T follicular helper cell (primary cell): ENCODE measurements at places on chromosomes 3 and 15.

DNA sequence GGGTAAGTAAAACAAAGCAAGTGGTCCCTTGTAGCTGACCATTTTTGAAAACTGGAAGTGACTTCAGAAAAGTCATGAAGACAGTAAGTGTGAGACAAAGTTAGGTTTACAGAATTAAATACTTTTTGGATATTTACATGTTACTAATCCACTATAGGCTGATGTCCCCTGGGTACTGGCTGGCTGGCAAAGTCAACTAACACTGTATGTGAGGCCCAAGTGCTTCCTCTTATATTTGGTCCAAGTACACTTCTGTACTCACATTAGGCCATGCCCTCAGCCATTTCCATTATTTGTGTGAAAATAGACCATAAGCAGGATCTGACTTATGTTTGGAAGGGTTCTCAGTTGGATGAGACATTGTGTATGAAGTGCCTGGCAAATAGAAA is 5.5 kb upstream of the LEKR1 start:
- DNase-seq: no peak

GRCh38 chr3:181955566-181955965 is 243.8 kb downstream of the SOX2 start:
- DNase-seq: no peak

DNA sequence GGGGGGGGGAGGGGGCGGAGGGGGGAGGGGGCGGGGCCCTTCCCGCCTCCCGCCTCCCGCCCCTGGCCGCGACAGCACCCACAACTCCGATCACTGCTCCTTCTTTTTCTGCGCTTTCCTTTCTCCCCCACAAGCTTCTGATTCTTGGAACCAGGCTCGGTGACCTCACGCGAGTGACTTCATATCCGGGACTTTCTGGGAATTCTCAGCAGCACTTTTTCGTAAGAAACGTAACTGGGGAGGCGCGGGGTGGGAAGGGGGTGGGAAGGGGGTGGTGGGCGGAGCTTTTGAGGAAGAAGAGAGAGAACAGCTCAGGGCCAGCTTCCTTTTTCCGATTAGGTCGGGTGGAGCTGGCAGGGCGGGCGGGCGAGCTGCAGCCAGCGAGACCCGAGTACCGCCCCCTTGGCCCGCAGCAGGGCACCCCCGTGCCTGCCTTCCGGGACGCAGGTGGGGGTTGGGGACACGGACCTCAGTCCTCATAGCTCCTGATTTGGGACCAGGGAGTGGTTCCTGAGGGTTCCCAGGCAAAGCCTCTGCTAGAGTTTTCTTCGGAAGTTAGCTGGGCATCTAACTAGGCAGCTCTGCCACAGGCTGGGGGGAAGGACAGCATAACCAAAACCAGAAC is 14.6 kb downstream of the XIRP1 start:
- peak; percentile 43 for DNase-seq

DNA sequence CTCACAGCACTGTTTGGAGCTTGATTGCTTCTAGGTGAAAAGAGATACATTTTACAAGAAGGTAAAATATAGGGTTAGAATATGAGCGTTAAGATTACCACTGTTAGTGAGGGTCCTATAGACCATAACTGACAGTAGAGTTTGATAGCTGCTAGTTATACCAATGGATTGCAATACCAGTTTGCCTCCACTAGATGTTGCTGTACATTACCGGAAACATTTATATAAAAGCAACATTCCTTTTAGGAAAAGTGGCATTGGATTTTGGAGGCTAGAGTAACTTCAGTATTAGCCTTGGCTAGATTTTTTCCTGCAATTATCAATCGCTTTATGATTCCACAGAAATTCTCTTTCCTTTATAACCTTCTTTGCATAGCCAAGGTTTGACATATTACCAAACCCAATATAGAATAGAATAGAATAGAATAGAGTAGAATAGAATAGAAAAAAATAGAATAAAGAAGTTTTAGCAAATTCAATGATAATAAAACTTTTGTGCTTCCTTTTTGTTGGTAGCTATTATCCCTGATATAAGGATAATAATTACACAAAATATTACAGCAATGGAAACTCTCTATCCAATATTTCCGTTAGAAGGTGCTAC is 1093.6 kb upstream of the ALCAM start:
- DNase-seq: no peak

DNA sequence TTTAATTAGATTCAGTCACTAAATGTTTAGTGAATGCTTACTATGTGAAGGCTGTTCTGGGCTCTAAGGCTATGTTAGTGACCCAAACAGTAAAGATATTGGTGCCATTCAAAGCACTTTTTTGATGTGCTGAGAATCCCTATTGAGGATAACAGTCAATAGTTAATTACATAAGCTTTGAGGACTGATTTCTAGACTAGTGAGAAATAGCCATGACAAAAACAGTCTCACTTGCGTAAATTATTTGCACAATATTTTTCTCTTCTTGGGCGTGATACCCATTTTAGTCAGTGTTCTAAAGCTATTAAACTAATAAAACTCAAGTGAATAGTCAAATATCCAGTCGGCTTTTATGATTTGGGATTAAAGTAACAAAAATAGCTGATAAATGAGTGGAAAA is 74.6 kb downstream of the UBE2E2 start:
- DNase-seq: no peak

GRCh38 chr3:36542186-36542585 is 161.9 kb downstream of the STAC start:
- no peak for DNase-seq

DNA sequence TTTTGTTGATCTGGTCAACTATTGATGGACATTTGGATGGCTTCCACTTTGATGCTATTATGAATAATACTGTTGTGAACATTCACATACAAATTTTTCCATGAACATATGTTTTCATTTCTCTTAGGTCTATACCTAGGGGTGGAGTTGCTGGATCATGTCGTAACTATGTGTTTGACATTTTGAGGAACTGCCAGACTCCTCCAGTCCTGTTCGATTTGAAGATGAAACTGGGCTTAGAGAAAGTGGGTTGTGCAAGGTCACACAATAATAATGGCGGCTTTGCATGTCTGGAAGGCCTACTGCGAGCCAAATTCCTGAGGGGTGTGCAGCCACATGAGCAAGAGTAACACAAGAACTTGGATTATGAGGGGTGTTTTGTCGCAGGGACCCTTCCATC is 2.6 kb downstream of the TSEN2 start:
- no peak for DNase-seq

GRCh38 chr3:46348823-46349482 is 5.0 kb upstream of the CCR2 start:
- DNase-seq: no peak

DNA sequence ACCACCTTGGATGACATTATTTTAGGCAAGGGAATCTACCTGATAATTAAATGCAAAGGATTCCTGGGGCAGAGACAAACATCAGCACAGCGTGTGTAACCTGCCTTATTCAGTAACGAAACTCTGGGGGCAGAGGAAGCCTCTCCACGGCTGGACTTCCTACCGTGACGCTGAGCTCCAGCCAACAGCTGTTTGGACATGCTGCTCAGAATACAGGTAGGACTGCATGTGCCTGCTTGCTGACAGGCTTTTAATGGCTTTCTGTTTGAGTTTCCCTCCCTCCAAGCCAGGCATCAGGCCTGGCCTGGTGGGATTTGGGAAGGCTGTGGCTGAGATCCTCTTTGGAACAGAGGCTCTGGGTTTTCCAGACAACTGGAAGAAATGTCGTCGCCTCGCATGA is 150.6 kb downstream of the ADAMTS17 start:
- no peak for DNase-seq

DNA sequence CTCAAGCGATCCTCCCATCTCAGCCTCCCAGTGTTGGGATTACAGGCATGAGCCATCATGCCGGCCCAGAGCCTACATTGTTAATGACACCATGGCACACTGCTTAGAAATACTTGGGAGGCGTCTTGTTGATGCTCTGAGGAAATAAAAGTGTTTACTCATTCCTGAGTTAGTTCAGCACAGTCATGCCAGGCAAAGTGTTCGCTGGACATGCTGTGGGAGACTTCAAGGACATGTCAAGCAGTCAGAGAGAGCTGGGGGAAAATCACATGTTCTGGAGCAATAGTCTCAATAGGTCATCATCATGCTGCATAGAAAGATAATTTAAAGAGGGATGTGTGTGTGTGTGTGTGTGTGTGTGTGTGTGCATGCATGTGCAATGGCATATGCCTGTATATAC is 37.5 kb downstream of the TTC23 start:
- DNase-seq: no peak

- no peak for DNase-seq
Observed at GRCh38 chr15:52383100-52383588, 87.5 kb upstream of the MYO5C start.

GRCh38 chr15:66780973-66781718 is 79.1 kb downstream of the SMAD6 start:
- DNase-seq: no peak

DNA sequence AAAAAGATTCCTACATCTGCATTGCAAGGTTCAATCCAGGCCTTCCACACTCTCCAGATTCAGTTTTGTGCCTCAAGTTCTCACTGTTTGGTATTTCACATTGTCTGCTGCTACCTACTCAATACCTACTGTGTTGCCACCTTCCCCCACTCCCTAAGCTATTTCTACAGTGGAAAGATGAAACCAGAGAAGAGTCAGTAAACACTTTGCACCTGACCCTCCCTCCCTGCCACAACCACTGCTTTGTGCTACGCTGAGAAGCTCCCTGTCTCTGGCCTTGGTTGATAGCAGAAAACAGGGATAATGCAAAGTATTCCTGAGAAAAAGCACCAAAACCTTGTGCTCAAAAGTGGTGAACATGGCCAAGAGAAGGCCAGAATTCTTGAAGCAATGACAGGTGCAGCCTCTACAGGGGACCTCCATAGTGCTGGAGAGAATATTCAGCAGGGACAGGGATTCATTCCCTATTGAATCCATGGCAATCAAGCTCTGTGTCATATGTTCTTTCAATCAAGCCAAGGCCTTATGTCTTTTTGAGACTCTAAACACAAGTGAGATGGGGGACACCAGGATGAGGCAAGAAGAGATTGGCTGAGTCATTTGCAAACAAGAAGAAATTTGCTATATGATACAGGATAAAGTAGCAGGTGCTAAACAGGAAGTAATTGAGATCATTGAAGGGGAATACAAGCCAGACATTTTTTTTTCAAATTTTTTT is 83.5 kb upstream of the LIPC start:
- no peak for DNase-seq

DNA sequence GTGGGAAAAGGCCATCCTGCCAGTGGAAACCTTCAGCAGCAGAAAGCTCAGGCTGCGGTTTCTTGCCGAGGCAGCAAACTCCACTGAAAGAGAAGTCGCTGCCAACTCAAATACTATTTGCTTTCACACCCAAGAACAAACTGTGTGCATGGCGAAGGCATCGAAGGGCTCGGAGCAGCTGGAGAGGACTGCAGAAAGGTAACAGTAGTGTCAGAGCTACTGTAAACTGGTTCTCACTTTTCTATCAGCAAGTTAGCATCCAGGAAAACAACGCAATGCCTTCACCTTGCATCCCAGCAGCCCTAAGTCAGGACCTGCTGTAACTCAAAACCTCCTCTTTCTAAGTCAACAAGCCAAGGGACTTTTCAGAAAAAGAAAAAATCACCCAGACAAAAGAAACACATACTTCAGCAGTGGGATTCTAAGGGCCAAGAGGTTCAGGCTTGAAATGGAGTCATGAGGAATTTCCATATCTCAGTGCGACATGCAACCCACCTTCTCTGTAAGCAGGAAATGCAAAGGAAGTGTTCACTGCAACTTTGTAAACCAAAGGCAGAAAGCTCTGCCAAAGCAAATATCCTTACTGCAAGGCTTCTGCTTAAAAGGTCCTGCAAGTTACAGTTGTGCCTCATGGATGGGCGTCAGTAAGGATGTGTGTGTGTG is 193.5 kb downstream of the FOXP1 start:
- no peak for DNase-seq

DNA sequence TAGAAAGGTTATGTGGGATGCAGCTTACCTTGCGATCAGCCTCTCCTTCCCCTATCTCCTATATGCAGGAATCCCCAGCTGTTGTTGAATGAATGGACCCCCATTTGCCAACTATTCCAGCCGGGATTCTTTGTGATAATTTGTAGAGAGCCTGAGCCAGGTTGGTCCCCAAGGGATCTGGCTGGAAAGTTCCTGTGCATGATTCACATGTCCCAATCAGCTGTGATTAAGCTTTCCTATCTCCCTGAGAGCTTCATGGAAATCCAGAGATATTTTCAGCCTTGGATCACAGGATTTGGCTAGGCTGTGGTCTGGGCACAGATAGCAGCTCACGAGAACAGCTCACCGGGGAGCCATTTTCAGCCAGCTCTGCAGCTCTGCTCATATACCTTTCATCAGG is 76.7 kb downstream of the ARNT2 start:
- no peak for DNase-seq

DNA sequence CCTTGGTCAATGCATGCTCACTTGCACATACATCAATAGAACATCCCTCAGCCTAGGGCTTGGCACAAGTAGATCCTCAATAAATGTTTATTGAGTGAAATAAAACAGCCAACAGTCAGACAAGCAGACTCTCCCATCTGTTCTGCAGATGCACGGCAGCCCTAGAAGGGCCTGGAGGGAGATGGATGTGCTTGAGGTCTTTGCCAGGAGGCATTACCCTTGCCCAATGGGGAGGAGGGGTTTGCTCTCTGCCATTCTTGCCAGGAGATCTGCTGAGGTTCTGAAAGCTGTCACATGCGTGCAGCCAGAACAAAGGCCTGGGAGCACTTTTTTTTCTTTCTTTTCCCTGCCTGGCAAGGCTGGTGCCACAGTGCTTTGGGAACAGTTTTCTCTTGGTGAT is 349.3 kb upstream of the THRB start:
- DNase-seq: no peak

- no peak for DNase-seq
Observed at GRCh38 chr15:65816441-65816840, 24.3 kb upstream of the DENND4A start.

GRCh38 chr3:178485756-178486155 is 50.5 kb upstream of the KCNMB2 start:
- no peak for DNase-seq

- DNase-seq: no peak
Observed at GRCh38 chr15:89072277-89072869, 15.9 kb upstream of the ABHD2 start.

DNA sequence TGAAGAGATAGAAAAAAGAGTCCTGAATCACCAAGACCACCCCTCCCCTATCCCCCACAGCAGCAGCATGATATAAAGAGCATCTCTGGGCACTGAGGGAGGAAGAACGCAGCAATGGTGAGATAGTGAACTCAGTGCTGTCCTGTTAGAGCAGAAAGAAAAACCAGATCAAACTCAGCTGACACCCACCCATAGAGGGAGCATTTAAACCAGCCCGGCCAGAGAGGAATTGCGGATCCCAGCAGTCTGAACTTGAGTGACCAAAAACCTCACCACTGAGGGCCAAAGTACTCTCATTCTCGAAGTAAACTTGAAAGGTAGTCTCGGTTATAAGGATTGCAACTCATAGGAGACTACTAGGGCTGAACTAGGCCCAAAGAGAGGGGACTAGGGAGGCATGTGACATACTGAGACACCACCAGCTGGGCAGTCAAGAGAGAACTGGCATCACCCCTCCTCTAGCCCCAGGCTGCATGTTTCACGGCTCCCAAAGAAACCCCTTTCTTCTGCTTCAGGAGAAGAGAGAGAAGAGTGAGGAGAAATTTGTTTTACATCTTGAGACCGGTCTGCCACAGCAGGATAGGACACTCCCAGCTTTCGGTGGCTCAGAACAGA is 39.2 kb upstream of the TGFBR2 start:
- no peak for DNase-seq

GRCh38 chr3:152574461-152575079 is 260.4 kb upstream of the P2RY1 start:
- DNase-seq: peak; percentile 5
